ENCODE measurements at places on chromosomes 16 and 17.
A peak's percentile ranks its signal among the peaks of the same experiment; 100 is the strongest.

DNA sequence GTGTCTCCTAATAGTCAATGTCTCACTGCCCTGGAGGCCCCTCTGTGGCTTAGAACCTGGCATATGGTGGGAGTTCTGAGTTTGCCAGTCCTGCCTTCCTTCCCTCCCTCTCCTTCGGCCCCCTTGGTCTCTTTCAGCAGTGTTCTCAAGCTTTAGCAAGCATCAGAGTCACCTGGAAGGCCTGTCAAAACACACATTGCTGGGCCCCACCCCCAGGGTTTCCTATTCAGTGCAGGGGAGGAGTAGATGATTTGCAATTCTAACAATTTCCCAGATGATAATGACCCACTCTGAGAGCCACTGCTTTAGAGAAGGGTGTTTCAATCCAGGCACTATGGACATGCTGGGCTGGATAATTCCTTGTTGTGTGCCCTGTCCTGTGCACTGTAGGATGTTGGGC, 26.4 kb upstream of the TMEM220 start:
- no peak for DNase-seq

GRCh38 chr17:68353111-68353521, 61.8 kb downstream of the ARSG start:
- DNase-seq, result no peak

DNA sequence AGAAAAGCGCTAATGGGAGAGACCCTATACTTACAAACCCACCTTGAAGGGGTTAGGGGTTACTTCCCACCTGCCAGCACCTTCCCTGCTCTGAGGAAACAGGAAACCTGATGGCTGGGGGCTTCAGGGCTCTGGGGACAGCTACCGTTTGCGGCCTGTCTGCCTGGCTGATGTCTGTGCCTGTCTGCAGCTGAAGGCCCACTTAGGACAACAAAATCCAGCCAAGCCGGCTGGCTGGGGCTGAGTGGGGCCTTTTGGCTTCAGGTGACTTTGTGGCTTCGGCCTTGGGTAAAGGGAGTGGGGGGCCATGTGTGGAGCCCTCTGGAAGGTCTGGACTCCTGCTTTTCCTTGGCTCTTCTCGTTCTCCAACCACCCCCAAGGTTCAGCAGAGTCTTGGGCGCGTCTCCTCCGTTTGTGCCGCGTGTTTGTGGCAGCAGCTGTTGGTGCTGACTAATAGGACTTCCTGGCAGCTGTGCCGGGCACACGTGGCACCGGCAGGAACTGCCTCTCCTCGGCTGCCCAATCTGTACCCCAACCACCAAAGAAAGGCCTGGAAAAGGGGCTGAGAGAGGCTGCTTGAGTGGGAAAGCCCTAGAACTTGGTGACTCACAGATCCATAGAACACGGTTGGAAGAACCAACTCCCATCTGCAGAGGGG, 186.7 kb downstream of the MSI2 start:
- no peak for DNase-seq

DNA sequence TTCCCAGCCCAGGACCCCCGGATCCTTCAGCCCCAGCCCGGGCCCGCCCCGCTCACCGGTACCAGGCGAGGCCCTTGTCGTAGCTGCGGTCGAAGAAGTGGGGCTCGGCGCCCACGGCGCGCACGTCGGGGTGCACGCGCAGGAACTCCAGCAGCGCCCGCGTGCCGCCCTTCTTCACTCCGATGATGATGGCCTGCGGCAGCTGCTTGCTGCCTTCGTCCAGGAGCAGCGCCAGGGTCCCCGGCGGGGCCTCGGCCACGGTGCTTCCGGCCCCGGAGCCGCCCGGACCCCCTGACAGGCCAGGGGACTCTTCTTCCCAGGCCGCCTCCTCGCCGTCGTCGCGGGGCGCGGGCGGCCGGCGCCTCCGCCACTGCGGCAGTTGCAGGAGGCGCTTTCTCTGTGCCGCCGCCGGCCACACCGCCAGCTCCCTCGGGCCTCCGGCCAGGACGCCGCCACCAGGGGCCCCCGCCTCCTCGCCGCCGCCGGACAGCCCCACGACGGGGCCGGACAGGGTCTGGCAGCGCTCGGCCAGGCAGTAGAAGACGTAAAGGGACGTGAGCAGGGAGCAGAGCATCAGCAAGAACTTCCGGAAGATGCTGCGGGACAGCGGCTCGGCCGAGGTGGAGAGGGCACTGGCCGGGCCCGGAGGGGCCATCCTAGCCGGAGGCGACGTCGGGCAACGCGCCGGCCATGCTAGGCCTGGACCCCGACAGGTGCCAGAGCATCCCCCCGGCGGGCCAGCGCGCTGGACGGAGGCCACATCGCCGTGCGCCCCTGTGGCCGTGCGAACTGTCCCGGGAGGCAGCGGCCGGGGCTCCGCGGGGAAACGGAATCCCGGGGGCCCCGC, 1.0 kb downstream of the HS3ST3A1 start:
- no peak for DNase-seq

DNA sequence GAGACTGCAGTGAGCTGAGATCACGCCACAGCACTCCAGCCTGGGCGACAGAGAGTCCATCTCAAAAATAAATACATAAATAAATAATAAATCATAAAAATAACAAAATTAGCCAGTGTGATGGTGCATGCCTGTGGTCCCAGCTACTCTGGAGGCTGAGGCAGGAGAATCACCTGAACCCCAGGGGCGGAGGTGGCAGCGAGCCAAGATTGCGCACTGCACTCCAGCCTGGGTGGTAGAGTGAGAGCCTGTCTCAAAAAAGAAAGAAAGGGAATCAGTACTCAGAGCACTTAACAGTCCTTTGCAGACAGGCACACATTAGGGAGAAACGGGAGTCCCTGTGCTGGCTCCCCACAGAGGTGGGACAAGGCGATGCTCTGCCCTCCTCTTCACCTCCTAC, 25.1 kb downstream of the MAPK8IP3 start:
- no peak for DNase-seq

DNA sequence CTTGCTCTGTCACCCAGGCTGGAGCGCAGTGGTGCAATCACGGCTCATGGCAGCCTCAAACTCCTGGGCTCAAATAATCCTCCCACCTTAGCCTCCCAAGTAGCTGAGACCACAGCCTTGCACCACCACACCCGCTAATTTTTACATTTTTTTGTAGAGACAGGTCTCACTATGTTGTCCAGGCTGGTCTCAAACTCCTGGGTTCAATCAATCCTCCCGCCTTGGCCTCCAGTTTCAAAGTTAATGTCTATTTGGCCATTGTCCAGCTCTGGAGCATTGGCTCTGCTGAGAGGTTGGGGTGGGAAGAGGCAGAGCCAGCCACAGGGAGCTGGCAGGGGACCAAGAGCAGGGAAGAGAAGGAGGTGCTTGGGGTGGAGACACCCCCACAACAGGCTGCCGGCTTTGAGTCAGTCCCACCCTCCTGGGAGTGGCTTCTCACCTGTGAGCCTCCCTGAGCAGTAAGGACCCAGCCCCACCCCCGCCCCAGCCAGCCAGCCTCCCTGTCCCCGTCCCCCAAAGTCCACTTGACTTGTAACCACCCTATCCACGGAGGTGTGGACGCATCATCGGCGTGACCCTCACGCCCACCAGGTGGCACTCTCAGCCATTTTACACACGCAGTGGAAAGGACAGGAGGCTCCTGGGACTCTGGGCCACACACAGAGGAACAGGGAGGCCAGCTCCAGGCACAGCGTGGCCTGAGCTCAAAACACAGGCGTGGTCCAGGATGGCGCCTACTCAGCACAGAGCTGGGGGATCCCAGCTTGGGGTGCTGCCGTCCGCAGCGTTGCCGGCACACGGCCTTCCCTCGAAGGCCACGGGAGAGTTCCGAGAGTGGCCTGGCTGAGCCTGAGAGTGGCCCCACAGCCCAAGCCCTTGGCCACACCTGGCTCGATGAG, 22.8 kb upstream of the PVALEF start:
- peak; percentile 87 for DNase-seq

DNA sequence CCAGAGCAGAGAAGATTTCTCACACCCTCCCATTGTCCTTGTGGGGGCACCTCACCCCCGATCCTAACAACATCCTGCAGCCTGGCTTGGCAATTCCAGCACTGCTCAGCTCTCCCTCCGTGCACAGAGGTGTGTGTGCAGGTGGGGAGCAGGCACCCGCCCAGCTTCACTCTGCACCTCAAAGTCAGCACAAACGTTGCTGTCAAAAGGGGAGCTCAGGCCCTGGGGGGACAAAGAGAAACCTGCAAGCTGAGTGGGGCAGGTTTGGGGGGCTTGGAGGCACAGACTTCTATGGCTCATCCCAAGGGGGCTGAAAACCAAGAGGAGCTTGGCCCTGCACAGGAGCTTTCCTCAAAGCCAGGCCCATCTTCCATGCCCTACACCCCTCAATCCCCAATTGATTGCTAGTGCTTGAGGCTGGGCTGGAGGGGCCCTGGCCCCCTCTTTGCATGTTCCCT, 231.9 kb upstream of the TNRC6C start:
- no peak for DNase-seq

GRCh38 chr16:10575506-10576130, 4.8 kb downstream of the EMP2 start:
- no peak for DNase-seq

- DNase-seq, result no peak
Observed at GRCh38 chr16:80056324-80056723, 455.8 kb upstream of the MAF start.

DNA sequence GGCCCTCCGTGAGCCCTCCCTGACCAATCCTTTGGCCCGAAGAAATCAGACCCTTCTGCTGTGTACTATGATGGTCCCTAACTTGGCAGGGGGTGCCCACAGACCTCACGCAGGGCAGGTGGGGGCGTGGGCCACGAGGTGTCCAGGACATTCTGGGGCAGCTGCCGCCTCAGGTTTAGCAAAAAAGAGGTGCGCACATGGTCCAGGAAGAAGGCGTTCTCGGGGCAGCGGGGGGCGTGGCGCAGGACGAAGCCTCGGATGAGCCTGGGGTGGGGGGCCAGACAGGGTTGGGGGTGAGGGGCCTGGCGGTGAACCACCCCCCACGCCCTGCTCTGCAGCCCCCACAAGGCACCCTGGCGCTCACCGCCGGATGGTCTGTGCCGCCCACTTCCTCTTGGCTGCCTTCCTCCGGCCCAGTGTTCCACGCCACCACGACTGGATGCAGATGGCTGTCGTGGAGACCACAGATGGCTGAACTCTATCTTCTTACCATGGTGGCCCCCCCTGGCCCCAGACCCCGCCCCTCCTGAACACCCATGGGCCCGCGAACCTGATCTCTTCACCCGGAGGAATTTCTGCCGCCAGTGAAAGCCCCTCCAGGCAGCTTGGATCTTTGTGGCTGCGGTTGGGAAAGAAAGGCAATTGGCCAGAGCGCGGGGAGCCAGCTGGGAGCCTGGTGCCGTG, 14.2 kb upstream of the CRK start:
- no peak for DNase-seq

DNA sequence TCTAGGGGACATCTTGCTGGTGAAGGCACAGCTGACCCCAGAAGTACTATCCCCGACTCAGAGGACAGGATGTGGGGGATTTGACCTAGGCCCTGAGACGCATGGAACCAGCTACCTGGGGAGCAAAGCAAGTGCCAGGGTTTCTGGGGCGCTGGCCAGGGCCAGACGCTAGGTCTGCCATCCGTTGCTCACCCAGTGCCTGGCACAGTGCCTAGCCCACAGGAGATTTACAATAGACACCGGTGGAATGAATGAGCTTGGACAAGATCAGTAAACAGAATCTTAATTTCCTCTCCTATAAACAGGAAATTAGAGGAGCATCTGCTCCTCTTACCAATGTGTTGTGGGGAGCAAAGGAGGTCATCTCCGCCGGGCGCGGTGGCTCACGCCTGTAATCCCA, 5.0 kb downstream of the RPRML start:
- DNase-seq, result peak; percentile 53

DNA sequence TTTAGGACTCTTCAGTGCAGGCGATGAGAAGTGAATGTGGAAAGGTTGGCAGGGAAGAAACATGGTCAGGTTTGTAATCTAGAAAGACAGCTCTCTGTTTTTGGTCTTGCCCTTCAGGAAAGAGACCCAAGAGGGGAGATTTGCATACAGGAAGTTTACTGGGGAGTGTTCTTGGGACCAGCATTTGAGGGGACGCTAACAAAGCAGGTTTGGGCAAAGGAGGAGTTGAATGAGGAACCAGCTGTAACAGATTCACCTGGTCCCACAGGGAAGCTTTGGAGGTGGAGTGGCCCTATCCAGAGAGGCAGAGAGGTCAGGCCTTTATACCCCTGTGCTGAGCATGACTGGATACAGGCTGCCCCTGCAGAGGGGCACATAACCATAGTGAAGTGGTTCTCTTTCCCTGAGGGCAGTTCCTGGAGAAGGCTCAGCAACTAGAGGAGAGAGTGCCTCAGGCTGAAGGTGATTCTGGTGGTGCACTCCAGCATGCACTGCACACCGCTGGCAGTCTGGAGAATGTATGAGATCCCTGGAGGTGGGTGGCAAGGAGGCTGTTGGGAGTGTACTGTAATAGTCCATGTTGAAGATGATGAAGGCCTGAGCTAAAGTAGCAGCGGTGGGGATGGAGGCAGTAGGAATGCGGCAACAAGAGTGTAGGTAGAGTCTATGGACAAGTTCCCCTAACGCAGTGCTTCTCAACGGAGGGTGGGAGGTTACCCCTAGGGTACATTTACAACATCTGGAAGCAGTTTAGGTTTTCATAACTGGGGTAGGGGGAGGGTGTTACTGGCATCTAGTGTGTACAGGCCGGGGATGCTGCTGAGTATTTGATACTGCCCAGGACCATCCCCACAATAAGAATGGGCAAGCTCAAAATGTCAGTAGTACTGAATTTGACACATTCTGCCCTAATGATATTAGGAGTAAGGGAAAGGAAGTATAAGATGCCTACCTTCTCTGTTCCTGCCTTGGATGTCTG, 37.2 kb downstream of the MAP2K6 start:
- no peak for DNase-seq

DNA sequence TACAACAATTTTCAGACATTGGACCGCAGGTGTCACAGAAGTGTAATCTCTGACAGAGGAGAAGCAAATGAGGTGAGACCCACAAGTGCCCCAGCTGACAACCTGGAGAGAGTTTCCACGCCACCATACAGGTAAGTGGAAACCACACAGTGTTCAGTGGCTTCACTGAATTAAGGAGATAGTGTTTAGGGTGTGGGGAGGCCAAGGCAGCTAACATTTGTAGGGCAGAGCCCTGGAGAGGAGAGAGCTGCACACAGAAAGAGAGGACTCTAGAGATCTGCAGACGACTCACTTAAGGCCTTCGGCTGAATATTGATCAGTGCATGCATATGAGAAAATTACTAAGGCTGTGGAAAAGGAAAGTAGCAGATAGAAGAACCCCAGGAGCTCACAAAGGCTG, 228.9 kb upstream of the TNRC6C start:
- no peak for DNase-seq

DNA sequence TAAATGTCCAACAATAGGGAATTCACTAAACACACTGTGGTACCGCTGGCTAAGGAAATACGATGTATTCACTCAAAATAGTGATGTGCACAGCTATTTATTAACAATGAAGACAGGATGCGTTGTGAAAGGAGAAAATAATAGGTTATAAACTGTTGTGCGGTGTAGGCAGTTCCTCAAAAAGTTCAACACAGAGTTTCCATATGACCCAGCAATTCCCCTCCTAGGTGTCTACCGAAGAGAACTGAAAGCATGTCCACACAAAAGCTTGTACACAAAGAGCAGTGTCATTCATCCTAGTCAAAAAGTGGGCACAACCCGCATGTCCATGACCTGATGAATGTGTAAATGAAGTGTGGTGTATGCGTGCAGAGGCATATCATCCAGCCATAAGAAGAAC, 1.2 kb upstream of the CES1 start:
- DNase-seq, result no peak

GRCh38 chr17:79304884-79305283, 230.3 kb downstream of the ENGASE start:
- no peak for DNase-seq

- DNase-seq, result no peak
Observed at GRCh38 chr17:46194393-46195216, 1.4 kb upstream of the KANSL1 start.

GRCh38 chr17:8921147-8921546, 44.4 kb downstream of the PIK3R5 start:
- DNase-seq, result no peak
